ENCODE measurements at places on chromosomes 1 and 21.

DNA sequence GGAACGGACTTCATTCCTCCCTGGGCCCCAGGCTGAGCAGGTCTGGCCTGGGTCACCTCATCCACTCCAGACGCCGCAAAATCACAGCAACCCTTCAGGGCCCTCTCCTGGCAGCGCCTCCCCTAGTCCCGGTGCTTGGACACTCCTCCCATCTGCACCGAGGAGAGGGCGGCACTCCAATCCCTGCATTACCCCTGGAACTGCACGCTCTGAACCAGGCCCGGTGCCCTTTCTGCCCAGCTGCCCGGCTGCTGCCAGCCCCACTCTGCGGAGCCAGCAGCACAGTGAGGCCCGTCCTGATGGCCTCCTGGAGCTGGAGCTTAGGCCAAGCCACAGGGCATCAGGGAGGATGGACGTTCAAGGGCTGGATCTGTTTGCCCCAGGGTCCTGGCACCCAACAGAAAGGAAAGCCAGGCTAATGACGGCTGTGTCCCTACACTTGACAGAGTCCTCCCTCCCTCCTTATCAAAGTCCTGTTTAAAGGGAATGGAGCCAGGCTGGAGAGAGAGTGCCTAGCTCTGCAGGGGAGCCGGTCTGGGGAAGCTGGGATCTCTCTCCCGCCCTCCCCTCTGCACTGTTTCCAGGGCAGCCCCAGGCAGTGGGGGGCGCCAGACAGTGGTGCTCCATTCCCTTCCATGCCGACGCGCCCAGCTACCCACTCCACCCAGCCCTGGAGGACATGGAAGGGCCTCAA, 12.7 kb downstream of the COL6A2 start:
- DNase-seq = peak; percentile 59

DNA sequence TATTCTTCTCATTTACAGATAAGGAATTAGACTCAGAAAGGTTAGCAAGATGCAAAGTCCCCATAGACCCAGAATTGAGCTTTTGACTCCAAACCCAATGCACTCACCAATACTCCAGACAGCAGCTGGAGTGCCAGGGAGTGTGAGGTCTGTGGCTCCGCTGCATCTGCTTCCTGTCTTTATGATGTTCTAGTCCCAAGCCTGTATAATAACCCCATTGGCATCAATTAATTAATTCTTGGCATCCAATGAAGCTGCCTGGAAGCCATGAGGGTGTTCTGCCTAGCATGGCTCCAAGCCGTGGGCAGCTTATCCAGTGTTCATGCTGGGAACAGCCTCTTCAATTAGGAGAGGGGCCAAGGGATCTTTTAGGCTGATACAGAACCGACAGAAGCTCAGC, 188.7 kb downstream of the GIPC2 start:
- no peak for DNase-seq

- DNase-seq = no peak
Observed at GRCh38 chr1:203162403-203162802, 13.2 kb downstream of the MYBPH start.

DNA sequence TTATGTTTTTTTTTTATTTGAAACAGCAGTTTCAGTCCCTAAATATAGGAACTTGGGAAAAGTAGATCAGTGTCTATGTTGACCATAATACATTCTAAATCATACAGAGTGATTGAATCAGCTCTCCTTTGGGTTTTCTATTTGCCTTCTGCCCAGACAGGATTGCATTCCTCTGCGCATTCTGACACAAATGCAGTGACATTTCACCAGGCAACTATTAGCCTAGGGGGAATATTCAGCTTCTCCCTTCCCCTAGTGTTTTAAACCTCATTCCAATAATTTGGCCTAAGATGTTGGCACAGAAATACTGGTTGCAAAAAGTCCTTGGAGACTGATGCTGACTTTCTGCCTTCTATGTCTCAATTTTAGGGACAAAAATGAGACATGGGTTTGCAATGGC, 172.8 kb downstream of the PTGER3 start:
- no peak for DNase-seq

- no peak for DNase-seq
Observed at GRCh38 chr21:46352913-46353312, 29.0 kb downstream of the PCNT start.

DNA sequence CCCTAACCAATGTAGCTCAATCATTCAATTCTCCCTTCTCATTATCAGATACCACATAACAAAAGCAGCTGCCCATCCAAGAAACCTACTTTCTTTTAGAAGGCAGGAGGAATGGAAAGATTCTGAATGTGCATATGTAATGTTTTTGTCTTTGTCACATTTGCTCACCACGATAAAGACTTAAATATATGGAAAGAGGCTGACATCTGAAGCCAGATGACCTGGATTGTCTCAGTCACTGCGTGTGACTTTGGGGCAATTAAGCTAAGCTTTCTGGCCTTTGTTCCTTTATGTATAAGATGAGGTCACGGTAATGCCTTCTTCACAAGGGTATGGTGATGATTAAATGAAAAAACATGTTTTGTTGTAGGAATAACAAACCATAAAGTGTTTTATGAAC, 42.6 kb downstream of the LRRC52 start:
- no peak for DNase-seq

DNA sequence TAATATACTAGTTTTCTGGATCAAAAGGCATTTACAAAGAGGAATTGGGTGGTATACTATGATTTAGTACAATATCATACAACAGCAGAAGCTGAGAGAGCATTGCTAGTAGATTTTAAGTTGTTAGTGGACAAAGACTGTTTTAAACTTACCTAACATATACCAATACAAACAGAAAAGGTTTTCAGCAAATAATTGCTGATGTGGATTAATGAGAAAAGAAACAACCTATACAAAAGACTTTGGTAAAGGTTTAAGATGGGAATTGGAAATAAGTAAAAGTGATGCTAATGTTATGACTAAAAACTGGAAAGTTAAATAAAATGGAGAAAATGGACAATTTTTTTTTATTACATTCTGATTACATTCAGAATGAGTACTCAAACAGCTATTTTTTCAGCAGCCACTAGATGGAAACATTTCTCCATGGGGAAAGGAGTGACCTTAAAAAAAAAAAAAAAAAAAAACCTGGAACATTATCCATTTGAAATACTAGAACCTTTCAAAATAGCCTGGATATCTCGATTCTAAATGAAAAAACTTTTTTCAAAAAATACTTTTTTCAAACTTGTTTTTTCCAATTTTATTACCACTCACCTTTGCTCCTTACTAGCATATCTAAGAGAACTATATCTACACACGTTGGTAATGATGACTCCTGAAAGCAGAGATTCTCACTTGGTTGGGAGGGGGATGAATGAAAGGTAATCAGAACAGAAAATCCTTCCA, 55.4 kb downstream of the EPRS1 start:
- DNase-seq = no peak

DNA sequence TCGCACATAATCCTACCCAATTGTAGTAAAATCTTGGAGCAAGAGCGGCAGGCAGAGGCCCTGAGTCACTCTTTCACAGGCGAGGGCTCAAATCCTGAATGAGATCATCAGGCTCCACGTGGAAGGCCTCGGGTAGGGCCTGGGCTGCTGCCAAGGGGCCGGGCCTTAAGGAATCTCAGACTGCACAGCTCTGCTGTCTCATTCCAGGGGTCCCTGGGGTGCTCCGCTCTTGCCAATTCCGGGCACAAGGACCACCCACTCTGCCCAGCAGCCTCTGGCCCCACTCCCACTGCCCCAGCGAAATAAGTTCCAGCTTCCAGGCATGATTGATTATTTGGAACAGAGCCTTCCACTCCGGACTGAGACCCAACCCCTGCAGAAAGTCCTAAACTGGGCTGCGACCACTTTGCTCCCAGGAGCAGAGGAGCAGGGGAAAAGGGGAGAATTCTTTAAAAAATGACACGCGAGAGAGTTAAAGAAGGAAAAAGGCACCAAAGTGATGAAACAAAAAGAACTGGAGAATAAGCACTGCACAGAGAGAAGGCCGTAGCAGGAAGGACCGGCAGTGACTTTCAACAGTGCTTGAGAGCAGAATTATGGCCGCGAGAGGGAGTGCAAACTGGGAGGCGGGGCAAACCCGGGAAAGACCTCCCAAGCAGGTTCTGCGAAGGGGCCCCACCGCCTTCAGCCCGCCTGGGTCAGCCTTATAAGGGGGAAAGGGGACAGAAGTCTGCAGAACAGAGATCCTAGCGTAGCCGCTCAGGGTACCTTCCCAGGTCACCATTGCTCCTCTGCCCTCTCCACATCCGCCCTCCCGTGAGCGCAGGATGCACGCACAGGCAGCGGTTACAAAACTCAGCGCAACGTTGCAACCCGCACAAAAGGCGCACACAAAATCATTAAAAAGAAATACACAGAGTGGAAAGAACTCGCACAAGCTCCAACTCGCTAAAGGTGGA, 2.0 kb downstream of the ADAMTS1 start:
- DNase-seq = no peak

GRCh38 chr1:35585281-35585680, 12.2 kb downstream of the TFAP2E start:
- DNase-seq = no peak

DNA sequence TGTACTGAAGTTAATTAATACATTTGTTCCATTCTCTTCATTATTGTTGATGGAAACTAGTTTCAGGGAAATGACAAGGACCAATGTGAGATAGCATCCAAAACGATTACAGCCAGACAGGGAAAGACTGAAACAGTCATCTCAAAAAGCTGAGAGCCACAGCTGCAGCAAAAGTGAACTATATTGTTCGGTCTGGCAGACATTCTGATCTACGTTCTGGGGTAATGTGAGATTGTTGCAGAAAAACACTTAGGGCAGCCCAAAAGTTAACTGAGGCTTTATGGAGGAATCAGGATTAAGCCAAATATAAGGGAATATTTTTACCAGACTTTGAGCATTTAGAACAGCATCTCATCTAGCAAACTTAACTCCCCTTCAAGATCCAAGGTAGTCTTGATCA, 112.9 kb downstream of the LRRC40 start:
- no peak for DNase-seq

DNA sequence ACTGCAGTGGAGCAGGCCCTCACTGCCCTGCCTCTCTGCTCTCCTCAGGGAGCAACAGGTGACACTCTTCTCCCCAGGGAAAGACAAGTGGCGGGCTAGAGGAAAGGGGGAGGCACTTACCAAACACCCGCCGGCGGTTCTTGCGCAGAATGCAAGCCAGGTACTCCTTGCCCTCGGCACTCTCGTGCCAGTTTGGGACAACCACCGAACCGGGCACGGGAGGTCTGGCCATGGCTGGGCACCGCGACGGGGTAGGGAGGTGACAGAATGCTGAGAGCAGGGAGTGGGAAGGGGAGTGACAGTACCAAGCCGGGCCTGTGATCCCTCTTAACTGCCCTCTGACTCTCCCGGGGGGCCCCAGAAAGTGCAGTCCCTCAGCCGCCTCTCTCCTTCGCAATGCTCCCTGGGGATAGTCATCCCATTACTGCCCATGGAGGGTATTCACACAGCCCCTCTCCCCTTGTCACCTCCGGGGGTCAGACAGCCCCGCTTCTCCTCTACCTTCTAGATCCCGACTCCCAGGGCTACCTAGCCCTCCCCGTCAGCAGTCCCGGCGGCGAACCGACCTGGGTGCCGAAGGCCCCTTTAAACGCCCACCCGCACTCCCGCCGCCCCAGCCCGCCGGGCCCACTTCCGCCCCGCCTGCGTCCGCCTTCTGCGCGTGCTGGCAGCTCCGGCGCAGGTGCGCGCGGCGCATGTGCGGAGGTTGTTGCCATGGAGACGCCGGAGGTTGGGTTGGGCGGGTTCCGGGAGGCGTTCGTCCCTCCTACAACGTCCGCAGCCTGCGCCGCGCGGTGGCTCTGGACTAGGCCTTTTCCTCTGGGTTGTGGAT, at the start of gene CPLANE2:
CPLANE2 (minus strand) TSS at position 673 of the 832 bp plus-strand sequence; CDS start at position 232, 441 bp downstream.
- peak; percentile 99 for DNase-seq

GRCh38 chr1:7366286-7366954, 404.7 kb upstream of the VAMP3 start:
- DNase-seq = no peak

DNA sequence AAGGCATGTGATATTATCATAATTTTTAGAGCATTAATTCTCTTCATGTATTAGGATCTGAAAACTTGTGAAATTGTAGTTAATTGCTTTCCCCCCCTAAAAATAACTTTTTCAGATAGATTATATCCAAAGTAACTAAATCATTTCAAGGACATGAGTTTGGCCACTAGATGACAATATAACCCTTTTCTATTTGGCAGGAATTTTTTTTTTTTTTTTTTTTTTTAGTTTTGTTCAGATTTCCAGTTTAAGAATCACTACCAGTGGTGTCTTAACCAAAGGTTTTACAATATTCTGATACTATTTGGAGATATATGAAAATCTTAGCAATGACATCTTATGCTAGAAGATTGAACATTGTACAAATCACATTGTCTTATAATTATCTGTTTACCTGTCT, 370.8 kb downstream of the AMY1C start:
- DNase-seq = no peak

DNA sequence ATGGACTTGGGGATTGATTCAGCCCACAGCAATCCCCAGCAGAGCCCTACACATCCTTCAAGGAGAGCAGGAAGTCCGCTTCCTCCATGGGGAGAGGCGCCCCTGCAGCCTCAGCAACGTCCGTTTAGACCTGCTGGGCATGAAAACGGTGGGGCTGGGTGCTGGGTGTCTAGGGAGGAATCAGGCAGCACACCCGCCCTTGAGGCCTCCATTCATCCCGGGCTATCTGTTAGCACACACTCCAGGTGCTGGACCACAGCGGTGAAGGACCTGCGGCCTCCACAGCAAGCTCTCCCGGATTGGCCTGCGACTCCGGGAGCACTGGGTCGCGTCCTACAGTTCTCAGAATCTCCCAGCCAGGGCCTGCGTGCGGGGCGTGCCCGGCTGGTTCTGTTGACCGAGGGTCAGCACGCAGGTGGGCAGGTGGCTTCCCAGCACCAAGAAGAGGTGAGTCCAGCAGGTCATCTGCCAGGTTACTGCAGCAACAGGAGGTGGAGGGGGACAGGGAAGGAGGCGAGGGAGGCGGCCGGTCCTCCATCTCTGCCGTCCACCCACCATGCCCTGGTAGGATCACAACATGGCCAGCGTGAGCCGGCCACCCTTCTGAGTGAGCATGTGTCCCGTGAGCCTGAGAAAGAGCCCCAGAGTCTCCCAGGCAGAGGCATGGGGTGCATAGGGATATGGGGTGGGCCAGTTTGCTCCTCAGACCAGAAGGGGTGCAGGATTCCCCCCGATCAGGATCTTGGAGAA, 96.6 kb downstream of the RIPK4 start:
- no peak for DNase-seq

- DNase-seq = no peak
Observed at GRCh38 chr1:60989749-60990713, 92.3 kb upstream of the NFIA start.

DNA sequence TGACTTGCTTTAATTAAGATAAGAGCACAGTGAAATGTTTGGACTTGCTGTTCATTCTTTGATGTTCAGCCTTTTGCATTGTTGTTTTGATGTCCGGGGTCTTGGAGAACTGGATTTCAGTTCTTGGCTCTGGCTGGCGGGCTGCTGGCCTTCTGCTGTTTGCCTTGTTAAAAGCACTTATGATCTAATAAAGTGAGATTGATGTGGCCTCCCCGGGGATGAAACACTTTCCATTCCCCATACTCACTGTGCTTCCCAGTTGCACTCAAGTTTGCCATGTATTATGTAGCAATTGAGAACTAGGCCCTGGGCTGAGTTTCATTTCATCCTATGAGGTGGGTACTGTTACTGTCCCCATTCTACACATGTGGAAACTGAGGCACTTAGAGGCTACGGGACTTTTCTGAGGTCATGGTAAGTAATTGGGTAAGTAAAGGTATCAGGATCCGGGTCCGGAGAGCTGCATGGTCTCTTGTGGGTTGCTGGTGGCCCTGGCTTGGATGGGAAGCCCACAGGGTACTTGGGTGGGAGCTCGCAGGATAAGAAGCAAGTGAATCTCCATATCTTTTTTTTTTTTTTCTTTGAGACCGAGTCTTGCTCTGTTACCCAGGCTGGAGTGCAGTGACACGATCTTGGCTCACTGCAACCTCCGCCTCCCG, 127.7 kb upstream of the ZBTB40 start:
- DNase-seq = no peak

Data from activated effector memory CD4-positive, alpha-beta T cell treated with anti-CD3 and anti-CD28 coated beads, Interleukin-2, amount 50 U/mL, for 16 hours (primary cell).